Mesenteric fat pad (tissue), 1 donor: ENCODE measurements at places on chromosomes 2 and 18.

DNA sequence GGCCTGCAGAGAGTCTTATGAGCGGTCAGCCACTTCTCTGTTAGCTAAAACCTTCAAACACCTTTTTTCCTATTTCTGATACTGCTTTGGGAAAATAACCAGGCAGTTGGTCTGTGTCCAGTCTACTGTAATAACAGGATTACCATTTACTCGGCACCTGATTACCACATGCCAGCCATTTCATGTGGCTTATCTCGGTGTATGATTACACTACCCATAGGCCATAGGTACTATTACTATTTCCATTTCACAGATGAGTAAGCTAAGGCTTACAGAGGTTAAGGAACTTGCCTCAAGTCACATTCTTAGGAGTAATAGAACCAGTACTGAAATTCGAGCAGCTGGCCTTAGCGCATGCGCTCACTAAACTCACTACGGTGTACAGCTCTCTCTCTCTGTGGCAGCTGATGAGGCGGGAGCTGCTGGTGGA lies 147.2 kb upstream of the L3MBTL4 start:
- no peak for DNase-seq

- DNase-seq, result no peak
Measured at GRCh38 chr2:222358876-222359275, 60.1 kb upstream of the PAX3 start.

GRCh38 chr2:61952288-61952687 lies 46.8 kb downstream of the COMMD1 start:
- DNase-seq, result no peak

DNA sequence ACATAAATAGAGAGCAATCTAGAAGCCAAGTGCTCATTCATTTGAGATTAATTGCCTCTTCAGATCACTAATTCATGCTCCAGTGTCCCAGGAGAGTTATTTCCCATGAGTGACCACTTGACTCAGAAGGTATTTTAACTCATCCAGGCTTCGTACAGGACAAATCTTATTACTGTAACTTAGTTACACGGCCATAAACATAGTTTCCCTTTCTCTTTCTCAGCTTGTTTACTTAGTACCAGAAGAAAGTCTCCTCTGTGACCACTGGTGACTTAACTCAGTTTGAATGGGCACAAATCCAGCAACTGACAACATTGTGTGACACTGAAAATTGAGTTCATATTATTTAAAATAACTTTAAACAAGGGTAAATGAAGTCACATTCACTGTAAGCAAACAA lies 25.3 kb downstream of the MMADHC start:
- DNase-seq, result no peak

DNA sequence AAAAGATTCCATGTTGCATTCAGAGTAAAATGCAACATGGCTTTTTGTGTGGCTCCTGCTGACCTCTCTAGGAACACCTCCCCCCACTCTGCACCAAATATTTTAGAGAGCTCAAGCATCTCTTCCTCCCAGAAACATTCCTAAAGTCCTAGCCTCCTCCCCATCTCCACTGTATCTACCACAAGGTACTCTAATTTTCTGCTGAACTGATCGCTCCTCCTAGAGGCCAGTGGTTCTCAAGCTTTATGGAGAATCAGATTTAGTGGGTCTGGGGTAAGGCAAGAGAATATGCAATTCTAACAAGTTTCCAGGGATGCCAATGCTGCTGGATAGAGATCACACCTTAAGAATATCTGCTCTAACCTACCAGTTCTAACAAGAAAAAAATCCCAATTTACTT lies 89.5 kb upstream of the HNRNPA3 start:
- DNase-seq, result no peak

DNA sequence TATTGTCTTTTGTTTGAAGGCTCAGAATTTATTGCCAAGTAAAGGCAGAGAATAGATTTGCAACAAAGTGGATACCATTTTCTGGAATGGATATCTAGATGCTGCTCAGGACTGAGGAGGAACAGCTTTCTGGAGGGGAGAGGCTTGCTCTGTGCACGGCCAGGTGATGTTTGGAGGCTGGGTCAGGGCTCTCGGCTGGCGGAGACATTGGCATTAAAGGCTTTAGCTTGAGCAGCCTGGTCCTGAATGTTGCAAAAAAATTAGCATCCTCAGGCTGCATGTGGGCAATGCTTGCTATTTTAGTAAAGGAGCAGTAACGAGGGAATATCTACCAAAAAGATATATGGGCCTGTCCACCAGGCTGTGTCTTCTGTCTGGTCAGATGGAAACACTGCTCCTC lies 20.4 kb downstream of the RNF144A start:
- no peak for DNase-seq

- DNase-seq, result no peak
Measured at GRCh38 chr18:3340015-3340681, 78.2 kb downstream of the MYL12B start.
